ENCODE measurements at places on chromosomes 3 and 15.

- no peak for DNase-seq
Measured at GRCh38 chr3:156664831-156665178, 9.6 kb upstream of the TIPARP start.

- DNase-seq = no peak
Measured at GRCh38 chr15:57619746-57620145, 28.0 kb downstream of the MYZAP start.

- no peak for DNase-seq
Measured at GRCh38 chr3:161266731-161267150, 45.6 kb downstream of the NMD3 start.

DNA sequence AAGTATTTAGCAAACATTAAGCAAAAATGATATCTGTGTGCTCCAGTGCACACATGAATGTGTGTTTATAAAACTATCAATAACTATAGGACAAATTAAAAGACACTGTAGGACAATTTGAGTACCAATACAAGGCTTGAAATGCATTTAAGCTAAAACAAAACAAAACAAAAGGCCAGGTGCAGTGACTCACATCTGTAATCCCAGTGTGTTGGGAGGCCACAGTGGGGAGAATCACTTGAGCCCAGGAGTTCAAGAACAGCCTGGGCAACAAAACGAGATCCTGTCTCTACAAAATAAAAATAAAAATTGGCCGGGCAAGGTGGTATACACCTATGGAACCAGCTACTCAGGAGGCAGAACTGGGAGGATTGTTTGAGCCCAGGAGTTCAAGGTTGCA is 50.7 kb downstream of the CSNK1G1 start:
- DNase-seq = no peak

GRCh38 chr15:45796433-45796832 is 161.6 kb downstream of the SQOR start:
- no peak for DNase-seq

DNA sequence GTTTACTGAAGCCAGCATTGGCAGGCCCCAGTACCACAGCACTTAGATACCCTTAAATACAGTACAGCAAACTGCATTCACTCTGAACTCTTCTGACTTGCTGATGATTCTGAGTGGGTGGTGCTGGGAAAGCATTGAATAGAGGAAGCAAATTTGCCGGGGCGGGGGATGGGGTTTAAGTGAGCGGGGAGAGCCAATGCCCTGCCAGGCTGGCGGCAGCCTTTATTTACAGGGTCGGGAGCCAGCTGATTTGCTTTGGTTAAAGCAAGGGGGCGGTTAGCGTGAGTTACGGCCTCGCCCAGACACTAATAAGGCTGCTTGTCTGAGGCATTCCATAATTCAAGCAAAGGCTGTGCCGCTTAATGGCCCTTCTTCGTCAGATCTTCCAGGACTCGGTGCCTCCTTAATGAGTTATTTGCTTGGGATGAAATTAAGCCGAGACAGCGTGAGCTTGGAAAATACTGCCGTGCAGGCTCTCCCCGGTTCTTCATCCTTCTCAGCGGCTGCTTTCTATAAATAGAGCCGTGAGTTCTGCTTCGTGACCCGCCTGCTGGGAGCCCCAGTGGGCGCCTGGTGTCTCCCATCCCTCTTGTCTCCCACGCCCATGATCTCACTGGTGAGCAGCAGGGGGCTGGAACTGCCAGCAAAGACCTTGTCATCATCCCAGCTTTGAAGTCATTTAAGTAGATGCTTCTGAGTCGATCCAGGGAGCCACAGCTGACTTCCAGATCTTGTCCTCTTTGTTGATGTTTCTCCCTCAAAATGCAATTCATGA is 25.8 kb downstream of the SPSB4 start:
- peak; percentile 70 for DNase-seq

DNA sequence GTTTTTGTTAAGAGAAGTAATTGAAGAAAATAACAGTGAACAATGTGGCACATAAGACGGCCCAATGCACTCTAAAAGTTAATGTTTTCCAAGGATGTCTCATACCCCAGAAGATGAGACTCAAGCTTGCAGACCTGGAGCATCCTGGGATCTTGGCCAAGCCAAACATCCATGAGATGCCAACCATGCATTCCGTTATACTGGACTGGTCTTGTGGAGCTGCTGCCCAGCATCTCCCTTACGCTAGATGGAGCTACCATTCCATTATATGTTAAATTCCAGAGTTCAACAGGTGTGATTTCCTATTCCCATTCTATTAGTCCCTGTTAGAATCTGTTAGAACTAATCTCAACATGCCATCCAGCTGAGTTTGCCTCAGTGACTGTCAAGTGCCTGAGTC is 181.8 kb downstream of the PDCD6IP start:
- no peak for DNase-seq

- no peak for DNase-seq
Measured at GRCh38 chr3:127535106-127535785, 55.3 kb downstream of the TPRA1 start.

DNA sequence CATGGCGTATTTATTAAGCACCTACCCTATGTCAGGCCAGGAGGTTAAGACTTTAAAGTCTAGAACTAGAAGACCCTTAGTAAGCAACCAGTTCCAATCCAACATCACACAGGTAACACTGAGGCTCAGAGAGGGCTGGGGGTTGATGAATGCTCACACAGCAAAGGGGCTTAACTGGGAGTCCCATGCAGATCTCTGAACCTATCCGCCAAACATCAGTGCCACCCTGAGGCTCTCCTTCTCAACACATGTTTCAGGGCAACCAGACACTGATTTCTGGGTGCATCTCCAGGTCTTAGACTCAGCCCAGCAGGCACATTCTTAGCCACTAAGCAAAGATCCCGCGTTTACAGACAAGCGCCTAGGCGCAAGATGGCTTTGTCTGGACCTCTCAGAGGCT is 92.0 kb upstream of the SLC6A11 start:
- DNase-seq = no peak

- no peak for DNase-seq
Measured at GRCh38 chr15:101329867-101330380, 34.9 kb upstream of the SNRPA1 start.

DNA sequence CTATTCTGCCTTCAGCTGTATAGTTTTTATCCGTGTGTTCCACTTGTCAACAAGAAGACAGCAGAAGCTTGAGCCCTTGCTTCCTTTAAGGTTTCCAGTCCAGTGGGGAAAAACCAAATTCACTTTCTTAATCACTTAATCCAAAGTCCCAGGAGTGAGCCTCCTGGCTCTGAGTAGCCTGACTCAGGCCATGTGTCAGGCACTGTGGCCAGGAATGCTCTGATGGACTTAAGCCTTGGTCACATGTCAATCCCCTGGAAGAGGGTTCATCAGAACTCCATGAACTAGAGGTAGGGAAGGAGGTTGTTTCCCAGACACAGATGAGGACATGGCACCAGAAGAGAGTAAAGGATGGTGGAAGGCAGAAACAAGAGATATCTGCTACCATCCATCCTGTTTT is 8.8 kb downstream of the VIPR1 start:
- no peak for DNase-seq

DNA sequence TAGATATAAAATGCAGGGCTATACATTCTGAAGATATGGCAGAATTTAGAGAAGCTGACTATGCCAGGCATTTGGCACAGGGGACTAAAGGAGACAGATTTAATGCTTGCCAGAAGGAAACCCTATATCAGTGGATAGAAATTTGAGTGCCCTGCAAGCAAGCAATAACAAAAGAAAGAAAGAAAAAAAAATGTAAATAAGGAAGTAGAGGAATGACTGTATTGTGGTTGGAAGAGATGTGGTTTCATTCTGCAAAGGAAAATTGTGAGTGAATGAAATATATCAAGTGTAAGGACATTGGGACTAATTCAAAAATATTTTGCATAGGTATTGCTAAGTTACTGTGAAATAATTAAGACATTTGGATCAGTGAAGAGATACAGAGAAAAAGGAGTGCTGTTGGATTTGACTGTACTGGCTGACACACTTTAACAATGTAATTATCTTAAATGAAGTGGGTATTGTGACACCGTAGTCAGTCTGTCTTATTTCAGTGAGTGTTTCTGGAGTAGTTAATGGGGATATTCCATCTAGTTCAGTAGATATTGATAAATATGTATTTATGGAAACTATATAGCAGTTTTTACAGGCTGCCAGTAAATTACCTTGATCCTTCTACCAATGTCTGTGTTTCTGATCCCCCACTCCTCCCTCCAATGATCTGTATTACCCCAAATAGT is 418.2 kb downstream of the CNTN4 start:
- no peak for DNase-seq

DNA sequence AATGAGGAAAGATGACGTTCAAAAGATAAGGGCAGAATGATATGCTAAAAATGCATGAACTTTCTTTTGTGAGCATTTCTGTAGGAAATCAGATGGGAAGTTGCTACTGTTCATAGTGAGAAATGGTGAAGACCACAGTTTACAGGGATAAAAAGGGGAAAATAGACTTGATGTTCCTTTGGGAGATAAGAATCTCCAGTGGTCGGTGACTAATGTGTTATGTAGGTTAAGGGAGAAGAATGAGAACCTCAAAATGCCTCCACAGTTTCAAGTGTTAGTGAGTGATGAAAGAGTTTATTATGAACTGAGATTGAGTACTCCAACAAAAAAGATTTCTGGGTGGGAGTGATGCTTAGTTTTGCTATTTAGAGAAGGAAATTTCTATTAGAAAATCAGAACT is 247.2 kb downstream of the LSAMP start:
- no peak for DNase-seq

DNA sequence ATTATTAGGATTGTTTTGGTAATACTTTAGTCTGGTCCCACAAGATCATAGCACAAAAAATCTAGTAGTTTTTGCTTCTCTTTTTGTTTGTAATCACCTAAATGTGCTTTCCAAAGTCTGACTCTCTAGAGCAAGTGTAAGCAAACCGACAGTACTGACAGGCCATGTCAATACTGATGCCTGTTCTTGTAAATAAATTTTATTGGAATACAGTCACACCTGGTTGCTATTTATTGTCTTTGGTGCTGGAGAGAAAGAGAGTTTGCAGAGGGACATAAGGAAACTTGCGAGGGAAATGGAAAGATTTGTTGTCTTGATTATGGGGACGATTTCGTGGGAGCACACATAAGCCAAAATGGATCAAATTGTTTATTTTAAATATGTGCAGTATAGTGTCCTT is 77.5 kb downstream of the NAALADL2 start:
- no peak for DNase-seq

DNA sequence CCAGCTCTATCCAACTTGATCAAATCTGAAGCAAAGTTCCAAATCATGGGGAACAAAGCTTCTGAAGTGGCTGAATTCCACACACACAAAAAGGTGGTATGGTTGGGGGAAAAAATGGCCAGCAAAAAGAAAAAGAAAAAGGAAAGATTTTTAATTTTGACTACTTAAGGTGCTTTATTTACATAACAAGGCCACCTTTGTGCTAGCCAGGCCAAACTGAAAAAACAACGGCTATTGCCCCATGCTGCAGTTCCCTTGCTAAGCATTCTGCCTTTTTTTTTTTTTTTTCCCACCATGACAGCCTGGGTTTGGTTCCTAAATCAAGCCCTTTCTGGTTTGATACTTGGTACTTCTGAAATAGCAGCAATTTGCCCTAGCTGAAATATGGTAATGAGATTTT is 66.5 kb upstream of the DAZL start:
- no peak for DNase-seq

- no peak for DNase-seq
Measured at GRCh38 chr3:152185891-152186630, 82.7 kb upstream of the MBNL1 start.

DNA sequence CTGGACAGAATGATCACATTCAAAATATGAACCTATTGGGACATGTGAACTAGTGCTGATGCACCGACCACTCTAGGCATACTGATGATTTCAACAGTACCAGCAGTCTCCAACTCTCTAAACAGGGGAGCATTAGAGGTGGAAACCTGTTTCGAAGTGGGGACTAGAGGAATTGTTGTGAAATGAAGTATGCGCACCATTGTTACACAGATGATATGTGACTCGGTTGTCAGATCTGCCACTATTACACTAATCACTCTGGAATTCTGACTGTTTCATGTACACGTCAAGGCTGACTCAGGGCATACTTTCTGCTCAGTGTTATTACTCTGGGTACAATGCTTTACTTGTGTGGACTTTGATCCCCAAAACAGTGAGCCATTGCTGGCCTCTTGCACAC is 198.2 kb upstream of the UBE2E2 start:
- no peak for DNase-seq

DNA sequence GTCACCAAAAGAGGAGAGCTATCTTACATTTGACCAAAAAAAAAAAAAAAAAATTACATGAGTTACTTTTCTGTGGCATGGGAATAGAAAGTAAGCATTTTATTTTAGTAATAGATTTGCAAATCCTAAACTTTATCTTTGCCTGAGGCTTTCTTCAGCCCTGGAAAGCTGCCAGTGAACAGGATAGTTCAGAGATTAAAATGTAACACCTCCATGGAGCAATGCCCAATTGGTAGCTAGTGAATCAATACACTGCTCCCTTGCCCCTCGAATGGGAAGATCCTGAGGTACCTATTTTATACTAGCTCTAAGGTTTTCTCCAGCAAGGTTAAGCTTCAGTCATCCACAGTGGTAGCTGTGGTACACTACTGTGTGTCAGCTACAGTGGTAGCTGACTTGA is 867.1 kb downstream of the NAALADL2 start:
- DNase-seq = no peak

- DNase-seq = no peak
Measured at GRCh38 chr3:177053107-177053506, 144.2 kb downstream of the TBL1XR1 start.

DNA sequence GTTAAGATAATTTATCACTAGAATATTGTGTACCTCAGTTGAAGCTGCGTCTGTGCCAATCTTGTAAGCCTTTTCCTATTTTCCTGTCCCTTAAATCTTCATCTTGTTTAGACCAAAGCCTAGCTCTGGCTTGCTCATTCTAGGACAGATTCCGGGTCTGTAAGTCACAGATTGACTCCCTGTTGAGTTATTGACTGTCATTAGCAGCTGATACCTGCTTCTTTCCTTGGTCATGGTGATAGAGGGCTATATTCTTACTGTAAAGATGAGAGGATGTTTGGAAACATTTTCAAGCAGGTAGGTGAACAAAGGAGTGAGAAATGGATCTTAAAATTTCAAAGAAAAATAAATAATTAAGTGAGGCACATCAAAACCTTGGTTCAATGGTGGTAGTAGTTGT is 200.2 kb downstream of the KCNH8 start:
- DNase-seq = no peak

GRCh38 chr3:180296971-180297370 is 260.2 kb upstream of the PEX5L start:
- no peak for DNase-seq

DNA sequence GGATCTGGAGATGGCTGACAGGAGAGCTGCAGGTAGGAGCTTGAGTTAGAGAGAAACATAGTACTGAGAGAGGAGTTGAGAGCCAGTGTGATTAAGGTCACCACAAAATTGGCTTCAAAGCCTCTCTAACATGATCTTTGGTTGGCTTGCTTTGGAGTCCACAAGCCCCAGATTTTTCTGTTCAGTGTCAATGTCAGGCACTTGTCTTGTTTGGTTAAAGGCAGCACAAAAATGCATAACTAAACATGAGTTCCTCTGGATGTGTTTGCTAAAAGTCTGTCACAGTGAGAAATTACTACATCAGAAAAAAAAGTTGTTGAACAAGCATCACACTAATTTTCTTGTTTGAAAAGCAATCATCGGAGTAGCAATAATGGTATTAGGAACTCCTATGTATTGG is 440.5 kb downstream of the NTRK3 start:
- no peak for DNase-seq

GRCh38 chr3:23709987-23710386 is 95.8 kb upstream of the UBE2E1 start:
- DNase-seq = no peak

Measured in hypothalamus (tissue), 51 donors.